ENCODE measurements at places on chromosomes 5 and 9.

- no peak for DNase-seq
Measured at GRCh38 chr9:32247168-32247567, 137.3 kb upstream of the ACO1 start.

DNA sequence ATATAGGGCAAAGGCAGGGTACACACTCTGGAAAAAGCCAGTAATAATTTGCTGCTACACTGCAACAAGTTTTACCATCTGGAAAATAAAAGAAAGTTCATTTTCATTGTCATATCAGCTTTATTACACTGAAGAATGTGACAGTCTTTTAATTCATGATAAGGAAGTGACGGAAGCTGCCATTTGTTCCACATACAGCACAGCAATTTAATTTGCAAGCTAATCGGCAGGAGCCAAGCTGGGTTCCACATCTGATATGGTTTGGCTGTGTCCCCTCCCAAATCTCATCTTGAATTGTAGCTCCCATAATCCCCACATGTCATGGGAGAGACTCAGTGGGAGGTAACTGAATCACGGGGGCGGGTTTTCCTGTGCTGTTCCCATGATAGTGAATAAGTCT is 16.5 kb downstream of the PRELID2 start:
- no peak for DNase-seq

- no peak for DNase-seq
Measured at GRCh38 chr5:2797981-2798380, 46.5 kb upstream of the IRX2 start.

DNA sequence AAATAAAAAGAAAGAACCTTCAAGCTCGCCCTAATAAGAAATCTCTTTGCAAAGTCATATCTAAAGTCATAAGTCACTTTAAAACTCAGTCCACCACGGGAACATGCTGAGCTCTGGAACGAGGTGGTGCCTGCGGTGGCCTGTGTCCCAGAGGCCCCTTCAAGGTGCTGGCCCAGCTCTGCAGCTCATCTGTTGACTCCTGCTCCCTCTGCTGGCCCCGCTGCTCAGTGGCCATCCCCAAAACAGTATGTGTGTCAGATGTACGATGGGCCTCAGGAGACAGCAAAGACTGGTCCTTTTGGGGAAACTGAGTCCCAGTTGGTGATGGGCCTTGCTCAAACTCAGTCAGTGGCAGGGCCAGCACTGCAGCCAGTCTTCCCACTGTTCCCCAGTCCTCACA is 22.8 kb upstream of the FOXB2 start:
- DNase-seq = no peak

DNA sequence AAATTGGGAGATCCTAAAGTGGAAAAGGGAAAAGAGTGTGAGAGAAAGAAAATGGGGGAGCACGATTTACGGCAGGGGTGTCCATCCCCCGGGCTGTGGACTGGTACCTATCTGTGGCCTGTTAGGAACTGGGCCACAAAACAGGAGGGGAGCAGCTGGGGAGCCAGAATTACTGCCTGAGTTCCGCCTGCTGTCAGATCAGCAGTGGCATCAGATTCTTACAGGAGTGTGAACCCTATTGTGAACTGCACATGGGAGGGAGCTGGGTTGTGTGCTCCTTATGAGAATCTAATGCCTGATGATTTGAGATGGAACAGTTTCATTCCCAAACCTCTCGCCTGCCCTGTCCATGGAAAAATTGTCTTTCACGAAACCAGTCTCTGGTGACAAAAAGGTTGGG is 108.3 kb upstream of the ADAMTSL1 start:
- DNase-seq = no peak

DNA sequence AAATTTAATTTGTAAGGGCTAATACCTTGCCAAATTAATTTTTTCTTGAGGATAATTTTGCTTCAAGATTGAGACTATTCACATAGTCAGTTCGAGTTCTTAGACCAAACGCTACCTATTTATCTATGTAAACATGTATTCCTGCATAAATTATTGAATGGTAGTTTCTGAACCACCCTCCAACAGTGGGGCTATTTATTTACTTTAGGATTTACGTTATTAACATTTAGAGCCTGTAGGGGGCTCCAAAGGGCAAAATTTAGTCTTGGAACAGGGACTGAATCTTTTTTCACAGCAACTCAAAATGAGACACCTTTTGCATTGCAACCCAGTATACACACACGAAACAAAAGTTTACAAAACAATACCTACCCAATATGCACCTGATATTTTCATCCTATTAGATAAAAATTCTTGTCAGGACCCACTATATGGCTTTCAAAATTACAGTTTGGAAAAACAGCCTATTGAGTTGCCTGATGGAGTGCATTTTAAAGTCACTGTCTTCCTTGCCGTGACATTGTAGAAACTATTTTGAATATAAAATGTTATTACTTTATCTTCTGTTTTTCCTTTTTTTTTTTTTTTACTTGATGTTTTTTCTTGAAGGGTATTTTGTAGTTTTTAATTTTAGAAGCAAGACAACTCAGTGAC is 47.1 kb upstream of the POU4F3 start:
- no peak for DNase-seq

GRCh38 chr5:55894135-55894534 is 43.0 kb downstream of the IL31RA start:
- DNase-seq = no peak

DNA sequence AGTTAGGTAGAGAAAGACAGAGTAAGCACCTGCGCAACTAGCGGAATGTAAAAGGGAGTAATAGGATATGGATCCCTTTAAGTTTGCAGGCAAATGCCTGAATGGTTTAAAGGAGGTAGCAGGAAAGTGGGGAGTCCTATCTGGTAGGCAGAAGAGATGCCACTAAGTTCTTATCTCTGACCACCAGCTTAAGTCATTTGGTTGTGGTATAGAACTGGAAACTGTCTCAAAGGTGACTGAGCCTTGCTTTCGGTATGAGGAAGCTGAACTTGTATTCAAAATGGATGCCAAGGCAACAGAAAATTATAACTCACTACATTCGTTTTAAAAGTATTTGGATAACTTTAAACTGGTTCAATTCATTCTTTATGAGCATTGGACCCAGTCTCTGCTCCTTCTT is 475.6 kb downstream of the DMRTA1 start:
- DNase-seq = no peak

GRCh38 chr9:77672183-77672582 is 24.1 kb upstream of the GNA14 start:
- DNase-seq = no peak

DNA sequence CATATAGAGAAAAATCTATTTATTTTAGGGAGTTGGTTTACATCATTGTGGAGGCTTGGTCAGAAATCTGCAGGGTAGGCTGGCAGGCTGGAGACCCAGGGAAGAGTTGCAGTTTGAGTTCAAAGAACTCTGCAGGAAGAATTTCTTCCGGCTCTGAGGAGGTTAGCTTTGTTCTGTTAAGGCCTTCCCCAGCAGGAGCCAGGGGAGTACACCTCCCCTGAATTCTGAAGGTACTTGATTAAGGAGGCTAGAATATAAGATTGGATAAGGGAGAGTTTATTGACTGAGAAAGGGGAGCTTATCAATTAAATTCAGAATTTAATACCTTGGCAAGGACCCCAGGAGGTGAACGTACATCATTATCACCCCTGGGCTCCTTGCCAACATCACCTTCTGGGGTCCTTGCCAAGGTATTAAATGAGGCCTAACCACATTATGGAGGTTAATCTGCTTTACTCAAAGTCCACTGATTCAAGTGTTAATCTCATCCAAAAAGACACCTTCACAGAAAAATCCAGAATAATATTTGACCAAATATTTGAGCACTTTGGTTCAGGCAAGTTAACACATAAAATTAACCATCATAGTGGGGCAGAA is 351.7 kb downstream of the CWC27 start:
- DNase-seq = no peak

DNA sequence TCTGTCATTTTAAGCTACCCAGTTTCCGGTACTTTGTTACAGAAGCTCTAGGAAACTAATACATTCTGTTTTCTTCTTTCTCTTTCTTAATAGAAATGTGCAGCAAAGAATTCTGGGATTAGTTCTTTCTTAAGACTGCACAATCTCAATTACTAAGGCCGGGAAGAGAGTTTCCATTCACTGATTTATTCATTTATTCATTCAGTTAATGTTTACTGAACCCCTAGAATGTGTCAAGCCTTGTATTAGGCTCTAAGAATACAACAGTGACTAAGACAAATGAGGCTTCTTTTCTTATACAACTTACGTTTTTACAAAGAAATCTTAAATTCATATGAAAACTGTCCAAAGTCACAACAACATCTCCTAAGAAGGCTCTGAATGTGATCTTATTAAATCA is 27.5 kb upstream of the THG1L start:
- no peak for DNase-seq

DNA sequence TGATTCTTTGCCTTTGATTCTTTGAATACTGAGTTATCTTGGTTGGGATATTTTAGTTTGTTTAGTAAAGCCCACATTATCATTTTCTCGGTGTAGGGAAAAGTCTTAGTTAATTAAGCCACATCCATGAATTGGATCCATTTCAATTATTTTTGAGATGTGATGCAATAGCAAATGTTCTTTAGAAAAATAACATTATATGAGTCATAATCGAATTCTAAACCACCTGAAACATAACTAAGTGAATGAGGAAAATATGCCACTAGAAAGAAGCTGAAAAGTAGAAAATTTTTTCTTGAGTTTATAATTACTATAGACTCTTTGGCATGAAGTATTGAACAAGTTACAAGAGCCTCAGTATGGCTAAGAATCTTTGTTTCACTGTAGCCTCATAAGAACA is 17.5 kb upstream of the CCDC192 start:
- DNase-seq = no peak

DNA sequence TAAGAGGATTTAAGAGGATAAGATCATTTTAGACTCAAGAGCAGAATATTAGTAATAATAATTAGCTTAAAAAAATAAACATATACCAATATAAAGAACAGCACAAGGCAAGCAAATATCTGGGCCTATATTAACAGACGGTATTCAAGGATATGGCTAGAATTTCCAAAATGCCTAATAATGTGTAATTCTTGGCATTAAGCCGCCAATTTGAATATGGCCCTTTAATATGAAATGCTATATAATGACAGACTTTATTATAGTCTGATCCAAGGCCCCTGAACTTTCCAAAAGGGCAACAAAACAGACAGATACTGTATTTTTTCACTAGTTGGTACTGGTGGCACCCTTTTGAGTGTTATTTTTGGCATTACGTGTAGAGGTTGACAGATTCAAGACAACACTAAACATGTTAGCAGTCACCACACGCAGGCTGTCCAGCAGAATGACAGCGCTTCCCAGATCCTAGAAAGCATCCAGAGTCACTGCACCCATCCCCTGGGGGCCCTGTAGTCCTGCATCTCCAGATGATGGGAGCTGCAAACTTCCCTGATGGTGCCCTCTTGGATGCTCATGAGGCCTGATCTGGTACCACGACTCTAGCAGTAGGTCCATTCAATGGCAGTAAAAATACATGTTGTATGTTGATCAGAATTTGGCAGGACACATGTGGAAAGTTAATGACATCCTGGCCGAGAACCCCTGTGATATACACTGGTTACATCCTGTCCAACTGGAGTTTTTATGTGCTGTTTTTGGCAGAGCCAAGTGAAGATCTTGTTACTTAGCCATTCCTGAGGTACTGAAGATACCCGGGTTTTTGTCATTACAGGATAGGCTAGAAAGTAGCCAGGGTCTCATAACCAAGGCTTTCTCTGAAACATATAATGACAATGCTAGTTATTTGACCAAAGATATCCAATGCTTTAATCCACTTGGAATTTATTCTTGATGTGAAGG is 1.7 kb upstream of the ABL1 start:
- DNase-seq = no peak

DNA sequence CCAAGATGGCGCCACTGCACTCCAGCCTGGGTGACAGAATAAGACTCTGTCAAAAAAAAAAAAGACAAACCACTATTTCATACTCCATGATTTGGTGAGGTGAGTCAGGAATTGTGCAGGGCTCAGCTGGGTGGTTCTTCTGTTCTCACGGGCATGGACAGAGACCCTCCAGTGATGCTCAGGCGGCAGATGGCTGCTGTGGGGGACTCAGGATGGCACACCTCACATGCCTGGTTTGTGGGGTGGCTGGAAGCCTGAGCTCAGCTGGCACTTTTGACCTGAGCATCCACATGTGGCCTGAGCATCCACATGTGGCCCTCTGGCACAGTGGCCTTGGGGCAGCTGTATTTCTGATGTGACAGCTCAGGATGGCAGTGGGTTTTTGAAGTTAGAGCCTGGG is 217.2 kb downstream of the IRX2 start:
- DNase-seq = no peak

DNA sequence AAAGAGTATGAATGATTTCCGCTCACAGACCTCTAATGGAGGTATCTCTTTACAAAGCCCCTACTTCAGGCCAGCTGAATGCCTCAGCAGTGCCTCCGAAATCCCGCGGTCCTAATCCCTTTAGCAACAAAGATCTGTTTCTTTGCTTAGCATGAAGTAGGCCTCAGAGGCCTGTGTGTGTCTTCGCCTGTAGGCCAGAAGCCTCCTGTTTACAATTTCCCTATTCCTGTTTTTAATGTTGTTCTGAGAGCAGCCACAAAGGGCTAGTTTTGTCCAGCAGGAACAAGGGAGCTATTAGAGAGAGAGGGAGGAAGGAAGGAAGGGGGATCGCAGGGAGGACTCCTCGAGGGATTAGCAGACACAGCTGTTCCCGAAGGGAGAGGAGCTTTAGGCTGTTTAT is 166.4 kb upstream of the SPRY4 start:
- DNase-seq = no peak

DNA sequence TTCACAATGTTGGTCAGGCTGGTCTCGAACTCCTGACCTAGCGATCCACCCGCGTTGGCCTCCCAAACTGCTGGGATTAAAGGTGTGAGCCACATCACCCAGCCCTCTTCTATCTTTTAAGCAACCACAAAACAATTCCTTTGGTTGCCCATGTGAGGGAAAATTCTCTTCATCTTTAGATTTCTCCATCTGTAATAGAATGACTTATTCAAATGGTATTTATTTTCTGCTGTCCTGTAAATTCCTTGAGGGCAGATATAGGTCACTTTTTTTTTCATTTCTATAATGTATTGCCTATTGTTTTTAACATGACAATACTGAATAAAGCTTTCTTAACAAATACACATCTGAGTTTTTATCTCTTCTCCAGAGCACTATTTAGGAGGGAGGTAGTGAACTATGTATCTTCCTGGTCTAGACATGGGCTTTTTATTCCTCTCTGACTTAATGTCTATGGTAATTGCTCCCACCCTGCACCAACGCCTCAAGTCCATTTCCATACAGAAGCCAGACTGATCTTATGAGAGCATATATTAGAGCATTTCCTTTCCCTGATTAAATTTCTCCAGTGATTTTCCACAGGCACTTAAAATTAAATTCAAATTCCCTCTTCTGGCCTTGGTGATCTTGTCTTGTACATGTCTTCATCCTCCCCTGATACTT is 595.6 kb downstream of the CAAP1 start:
- no peak for DNase-seq

- no peak for DNase-seq
Measured at GRCh38 chr5:32692036-32692746, 18.9 kb upstream of the NPR3 start.

DNA sequence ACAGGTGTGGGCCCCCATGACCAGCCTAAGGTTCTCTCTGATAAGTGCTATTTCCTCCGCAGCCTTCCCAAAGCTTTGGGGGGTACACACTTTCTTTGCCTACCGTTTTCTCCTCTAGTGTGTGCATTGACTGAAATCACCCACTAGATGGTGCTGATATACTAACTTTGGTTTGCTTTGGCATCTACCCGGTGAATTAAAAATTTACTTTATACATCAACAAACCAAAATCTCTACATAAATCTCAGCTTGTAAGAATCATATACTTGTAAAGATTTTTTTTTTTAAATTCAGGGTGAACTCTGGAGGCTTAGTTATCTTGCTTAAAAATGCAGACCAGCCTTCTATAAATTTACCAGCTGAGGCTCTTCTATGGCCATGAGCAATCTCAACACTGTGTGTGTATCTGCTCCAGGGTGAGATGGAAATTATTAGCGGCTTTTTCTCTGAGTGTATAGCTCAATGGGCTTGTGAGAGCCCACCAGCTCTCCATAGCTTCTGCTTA is 475.7 kb upstream of the TNC start:
- no peak for DNase-seq

Data from stimulated activated CD8-positive, alpha-beta memory T cell treated with anti-CD3 and anti-CD28 coated beads, Interleukin-4, amount 100 ng/mL, for 1 hour (primary cell).